ENCODE measurements at places on chromosomes 1 and 21. TPM values are rescaled to one million over a fixed set of nuclear protein-coding genes. Genes with fewer than 3 reads are reported as not detected.
A peak's percentile ranks its signal among the peaks of the same experiment; 100 is the strongest.

CLDN8 gene
- total RNA-seq, result not detected

DNA sequence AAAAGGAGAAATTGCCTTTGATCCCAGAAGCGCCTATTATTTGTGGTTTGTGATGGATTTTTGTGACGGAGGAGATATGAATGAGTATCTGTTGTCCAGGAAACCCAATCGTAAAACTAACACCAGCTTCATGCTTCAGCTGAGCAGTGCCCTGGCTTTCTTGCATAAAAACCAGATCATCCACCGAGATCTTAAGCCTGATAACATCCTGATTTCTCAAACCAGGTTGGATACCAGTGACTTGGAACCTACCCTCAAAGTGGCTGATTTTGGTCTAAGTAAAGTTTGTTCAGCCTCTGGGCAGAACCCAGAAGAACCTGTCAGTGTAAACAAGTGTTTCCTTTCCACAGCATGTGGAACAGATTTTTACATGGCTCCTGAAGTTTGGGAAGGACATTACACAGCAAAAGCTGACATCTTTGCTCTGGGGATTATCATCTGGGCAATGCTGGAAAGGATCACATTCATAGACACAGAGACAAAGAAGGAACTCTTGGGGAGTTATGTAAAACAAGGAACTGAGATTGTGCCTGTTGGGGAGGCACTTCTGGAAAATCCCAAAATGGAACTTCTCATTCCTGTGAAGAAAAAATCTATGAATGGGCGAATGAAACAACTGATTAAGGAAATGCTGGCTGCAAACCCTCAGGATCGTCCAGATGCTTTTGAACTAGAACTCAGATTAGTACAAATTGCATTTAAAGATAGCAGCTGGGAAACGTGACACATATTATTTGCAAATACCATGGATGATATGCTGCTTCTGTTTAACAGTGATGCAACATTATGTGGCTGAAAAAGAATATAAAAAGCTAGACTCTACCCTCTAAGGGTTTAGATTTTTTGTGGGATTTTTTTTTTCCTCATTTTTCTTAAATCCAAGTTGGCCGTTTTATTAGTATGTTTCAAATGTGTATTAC, 10.5 kb downstream of the PDIK1L start:
- DNase-seq, result no peak

MOB3C gene
- total RNA-seq, result 13.4 TPM

DNA sequence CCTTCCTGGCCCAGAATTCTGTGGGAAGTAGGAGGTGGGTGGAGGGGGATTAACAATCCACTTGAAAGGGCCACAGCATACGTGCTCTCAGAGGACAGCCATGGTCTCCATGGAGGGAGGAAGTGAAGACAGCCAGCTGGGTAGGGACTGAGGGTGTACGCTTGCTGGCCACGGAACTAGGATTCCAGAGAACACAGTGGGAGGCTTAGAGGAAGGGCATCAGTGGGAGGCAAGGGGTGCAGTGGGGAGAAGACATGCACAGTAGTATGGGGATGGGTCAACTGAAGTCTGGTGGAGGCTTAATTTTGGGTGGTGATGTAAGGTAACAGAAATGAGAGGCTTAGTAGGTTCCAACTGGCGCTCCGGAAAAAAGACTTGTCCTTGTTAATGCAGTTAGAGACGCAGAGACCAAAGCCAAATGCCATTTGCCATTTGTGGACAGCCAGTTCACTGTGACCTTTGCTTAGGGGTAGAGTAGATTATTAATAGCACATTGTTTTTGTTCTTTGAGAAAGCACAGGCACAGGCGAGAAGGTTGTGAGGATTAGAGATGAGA, 103.0 kb downstream of the ZSCAN20 start:
- no peak for DNase-seq

GRCh38 chr1:8976896-8977450, 31.3 kb downstream of the CA6 start:
- DNase-seq, result no peak

- DNase-seq, result no peak
These were observed 51.3 kb upstream of the TSPAN2 start for GRCh38 chr1:115140442-115141144.

SFN gene
- total RNA-seq, result 0.70 TPM

GRCh38 chr1:84846387-84846786, 46.6 kb downstream of the LPAR3 start:
- DNase-seq, result no peak

DNA sequence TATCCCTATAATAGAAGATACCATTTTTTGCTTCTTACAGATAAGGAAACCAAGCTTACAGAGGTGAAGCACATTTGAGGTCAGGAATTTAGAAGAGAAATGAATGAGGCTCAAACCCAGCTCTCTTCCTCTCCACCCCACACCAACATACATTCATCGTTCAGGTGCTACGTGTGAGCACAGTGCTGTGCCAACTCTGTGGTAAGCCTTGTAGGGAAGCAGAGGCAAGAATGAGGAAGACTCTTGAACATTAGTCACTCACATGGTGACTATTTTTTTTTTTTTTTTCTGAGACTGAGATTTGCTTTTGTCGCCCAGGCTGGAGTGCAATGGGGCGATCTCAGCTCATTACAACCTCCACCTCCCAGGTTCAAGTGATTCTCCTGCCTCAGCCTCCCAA, 314.0 kb downstream of the NTNG1 start:
- no peak for DNase-seq

DNA sequence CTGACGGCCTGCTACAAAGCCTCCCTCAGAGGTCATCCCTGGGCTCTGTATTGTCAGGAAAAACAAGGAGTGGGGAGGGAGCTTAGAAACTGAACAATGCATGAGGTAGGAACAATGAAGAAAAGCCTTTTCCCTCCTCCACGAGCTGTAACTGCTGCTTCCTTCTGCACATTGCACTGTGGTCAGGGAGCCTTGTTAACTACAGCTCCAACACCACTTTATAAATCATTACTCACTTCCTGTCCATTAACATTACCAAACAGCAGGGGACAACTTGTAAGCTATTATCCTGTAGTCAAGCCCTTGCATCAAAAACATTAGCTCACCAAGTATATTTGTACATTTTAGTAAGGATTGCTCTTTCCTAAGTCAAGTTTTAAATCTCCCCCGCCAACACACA, 336.0 kb upstream of the NR5A2 start:
- DNase-seq, result peak; percentile 97

DNA sequence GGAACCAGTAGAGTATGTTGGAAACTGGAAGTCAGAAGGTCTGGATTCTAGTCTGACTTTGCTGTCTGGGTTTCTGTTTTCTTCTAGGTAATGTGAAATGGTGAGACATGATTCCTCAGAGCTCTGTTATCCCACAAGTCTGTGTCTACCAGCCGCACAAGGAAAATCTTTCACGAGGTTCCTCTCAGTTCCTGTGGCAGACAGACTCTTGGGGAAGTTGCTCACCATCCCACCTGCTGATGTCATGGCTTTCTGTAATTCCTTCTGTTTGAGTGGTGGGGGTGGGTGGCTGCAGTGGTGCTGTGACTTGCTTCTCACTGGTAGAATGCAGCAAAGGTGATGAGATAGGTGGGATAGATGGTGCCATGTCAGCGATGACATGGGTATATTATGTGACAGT, 17.1 kb upstream of the SCMH1 start:
- no peak for DNase-seq

- DNase-seq, result peak; percentile 73
These were observed 22.7 kb upstream of the TRIM67 start for GRCh38 chr1:231139125-231139649.

RAP1GAP gene
- 0.05 TPM for total RNA-seq

GRCh38 chr1:42961312-42962091, 2.8 kb upstream of the SLC2A1 start:
- DNase-seq, result peak; percentile 56

KLF17 gene
- total RNA-seq, result not detected

DNA sequence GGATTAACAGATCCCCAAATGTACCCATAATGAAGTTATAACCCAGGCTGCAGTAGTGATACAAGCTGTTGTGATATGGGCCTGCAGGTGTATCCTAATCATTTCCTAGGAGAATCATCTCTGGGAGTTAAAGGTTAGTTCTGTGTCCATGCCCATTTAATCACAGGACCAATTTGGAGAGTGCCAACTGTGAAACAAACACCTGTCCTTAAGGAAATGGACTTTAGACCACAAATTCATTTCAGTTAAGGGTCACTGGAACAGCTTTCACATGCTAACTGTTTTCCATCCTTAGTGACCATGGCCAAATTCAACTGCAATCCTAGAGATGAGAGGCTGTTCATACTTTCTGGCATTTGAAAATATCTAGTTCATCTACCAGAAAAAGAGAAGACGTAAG, 160.9 kb downstream of the GPATCH2 start:
- DNase-seq, result no peak

- DNase-seq, result no peak
These were observed 193.8 kb downstream of the KCNH1 start for GRCh38 chr1:210940081-210940617.

ST7L gene
- total RNA-seq, result 18.4 TPM

PUM1 gene
- total RNA-seq, result 68.1 TPM

- no peak for DNase-seq
These were observed 8.7 kb upstream of the CADM3 start for GRCh38 chr1:159162516-159163265.

PTAFR gene
- total RNA-seq, result 0.17 TPM

PCNT gene
- total RNA-seq, result 40.8 TPM

- no peak for DNase-seq
These were observed 43.0 kb downstream of the EVA1C start for GRCh38 chr21:32455548-32455947.

DNA sequence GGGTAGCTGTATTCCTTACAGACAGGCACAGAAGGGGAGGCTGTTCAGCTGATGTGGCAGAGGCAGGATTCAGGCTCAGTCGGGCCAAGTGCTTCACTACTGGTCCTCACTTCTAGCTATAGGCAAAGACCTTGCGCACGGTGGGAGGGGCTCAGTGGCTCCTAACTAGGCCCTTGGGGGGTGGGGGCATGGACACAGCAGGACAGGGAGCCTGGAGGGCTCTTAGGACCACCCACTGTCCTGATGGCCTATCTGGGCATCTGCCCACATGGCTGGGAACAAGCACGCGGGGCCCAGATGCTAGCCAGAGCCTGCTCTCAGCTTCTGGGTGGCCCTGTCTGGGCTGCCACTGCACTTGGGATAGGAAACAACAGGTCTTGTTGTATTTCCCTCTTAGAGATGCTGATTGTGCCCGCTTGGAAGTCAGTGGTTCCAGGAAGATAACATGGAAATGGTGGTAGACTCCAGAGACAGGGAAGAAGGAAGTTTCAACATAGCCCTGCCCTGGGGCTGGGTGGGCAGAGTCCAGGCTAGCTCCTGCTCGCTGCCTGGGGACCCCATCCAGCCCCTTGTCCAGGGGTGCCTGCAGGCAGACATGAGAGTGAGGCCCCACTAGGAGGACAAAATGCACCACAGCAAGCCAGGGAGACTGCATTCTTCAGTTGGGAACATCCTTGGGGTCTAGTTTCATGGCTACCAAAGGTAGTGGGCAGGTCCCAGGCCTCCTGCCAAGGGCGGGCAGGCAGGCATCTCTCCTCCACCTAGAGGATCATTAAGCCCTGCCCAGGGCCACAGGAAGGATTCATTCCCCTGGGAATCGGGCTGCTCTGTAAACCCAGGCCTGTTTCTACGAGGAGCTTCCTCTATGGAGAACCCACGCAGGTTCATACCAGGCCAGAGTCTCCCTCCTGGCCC, 102.5 kb downstream of the BCAR3 start:
- no peak for DNase-seq

DNA sequence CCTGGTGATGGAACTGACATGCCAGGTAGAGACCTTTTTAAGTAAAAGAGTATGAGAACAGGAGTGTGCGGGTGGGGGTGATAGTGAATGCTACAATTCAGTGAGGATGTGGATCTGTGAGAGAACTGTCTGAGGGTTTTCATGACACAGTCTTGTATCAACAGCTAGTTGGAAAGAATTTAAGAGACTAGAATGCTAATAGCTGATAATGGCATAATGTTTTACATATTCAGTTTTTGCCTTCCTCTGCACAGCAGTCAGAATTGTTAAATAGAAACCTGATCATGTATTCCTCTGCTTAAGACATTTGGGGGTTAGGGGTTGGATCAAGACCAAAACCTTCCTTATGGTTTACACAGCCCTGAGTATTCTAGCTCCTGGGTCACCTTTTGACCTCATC, 152.8 kb upstream of the ZRANB2 start:
- no peak for DNase-seq

- no peak for DNase-seq
These were observed 6.7 kb downstream of the TAF1A start for GRCh38 chr1:222583079-222583478.

DNA sequence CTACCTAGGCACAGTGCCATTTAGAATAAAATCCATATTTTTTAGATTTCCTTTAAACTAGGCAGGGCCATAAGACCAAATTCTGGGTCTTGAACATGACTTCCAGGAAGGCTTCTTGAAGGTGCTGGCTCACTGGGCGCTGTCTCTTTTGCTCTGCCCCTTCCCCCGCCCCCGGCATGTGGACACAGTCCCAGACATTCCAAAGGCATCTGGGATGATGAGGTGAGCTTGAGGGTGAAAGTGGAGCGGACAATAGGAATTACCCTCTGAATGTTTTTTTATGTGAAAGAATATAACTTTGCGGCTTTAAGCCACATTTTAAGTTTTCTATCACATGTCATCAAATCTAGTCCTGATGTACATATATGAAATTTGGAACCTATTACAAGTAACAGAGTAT, 29.4 kb downstream of the RWDD3 start:
- no peak for DNase-seq

GRCh38 chr1:160416369-160416768, 16.0 kb downstream of the VANGL2 start:
- peak; percentile 60 for DNase-seq

SIM2 gene
- 0.05 TPM for total RNA-seq

PSMD4 gene
- 242 TPM for total RNA-seq

- no peak for DNase-seq
These were observed 123.4 kb upstream of the LYPLAL1 start for GRCh38 chr1:219050086-219050821.

DNA sequence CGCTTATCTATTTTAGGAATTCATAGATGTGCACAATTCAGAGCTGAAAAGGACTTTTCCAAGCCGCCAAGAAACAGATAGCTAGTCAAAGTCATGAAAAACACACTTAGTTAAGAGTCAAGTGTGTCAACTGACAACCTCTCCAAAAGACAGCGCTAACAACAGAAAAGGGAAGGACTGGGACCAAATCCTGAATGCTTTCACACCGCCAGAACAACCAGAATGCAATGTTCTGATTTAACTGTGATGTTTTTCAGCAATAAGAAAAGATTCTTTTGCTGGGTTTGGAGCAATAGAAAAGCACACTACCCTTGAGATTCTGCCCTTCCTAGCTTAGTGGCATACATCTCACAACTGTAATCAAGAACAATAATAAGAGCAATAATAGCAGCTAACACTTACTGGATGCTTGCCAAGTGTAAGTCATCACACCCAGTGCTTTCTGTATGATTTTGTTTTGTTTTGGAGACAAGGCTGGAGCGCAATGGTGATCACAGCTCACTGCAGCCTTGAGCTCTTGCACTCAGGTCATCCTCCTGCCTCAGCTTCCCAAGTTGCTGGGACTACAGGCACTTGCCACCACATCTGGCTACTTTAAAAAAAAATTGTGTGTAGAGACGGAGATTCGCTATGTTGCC, 33.9 kb upstream of the SDC3 start:
- peak; percentile 85 for DNase-seq
